Stimulated activated naive CD4-positive, alpha-beta T cell treated with Interleukin-2 at 50 U/mL for 16 hours (primary cell): ENCODE measurements at places on chromosomes 2 and 18.

GRCh38 chr2:134690629-134691215 is 28.1 kb downstream of the TMEM163 start:
- DNase-seq: no peak

GRCh38 chr2:114800371-114800770 is 357.9 kb downstream of the DPP10 start:
- no peak for DNase-seq

DNA sequence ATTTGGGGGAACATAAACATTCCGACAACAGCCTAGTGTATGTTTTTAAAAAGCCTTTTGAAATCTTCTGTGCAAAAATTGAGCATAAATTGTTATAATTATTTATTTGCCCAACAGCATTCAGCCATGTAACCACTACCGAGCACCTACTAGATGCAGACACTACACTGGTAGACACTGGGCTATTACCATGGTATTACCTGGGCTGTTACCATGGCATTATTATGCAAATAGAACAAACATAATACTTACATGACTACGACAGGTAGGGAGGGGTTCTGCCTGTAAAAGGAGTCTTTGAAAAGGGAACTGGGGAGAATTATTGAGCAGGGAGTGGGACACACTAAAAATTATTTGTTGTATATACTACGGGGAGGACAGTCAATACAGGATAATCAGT is 116.4 kb downstream of the MREG start:
- no peak for DNase-seq

GRCh38 chr2:162424816-162425215 is 80.9 kb downstream of the GCA start:
- no peak for DNase-seq

GRCh38 chr18:22185771-22186386 is 16.5 kb downstream of the GATA6 start:
- no peak for DNase-seq

GRCh38 chr2:48510329-48510728 is 19.6 kb upstream of the STON1 start:
- DNase-seq: no peak

DNA sequence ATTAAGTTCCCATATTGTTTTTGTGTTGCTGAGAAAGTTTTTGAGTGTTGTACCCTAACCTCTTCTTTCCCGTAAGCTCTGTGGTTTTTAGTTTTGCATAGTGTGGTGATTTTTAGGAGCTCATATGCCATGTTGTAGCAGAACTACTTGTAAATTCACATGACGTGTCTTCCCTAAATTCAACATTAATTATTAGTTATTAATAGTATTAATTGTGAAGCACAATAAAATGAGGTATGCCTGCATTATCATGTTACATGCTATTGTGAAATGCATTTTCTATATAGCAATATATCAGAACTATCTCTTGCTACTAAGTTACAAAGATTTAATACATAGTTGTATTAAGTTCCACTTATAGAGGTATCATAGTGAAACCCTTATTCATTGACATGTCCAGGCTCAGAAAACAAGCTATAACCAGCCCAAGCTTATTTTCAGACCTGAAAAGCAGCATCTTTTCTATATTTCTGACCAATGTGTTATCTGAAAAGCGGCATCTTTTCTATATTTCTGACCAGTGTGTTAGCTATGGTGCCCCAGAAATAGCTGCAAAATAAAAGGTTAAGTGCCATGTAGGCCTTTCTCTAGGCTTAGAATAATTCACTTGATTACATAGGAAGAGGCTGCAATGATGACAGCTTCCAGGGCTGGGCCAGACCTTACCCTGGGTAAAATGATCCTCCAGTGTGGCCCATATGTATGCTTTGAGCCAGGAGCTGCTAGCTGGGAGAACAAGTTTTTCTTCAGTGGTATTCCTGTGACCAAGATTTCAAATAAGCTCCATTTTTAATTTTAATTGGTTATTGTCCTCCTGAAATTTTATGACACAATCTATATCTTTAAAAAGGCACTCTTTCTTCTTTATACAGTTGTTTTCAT is 21.6 kb downstream of the EPAS1 start:
- DNase-seq: no peak

DNA sequence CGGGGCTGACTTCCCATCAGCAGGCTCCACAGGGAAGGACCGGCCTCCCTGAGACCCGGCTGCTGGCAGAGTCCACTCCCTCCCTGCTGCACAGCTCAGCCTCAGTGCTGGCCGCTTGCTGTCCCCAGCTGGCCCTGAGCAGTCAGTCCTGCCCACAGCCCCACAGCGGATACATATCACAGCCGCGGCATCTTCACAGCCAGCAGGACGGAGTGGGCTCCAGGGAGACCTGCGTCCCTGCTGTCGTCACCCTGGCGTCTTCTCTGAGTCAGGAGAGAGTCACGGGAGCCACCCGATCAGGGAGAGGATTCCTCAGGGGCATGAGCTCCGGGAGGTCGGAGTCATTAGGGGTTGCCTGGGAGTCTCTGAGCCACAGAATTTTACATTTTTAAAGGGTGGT is 13.1 kb upstream of the SNTG2 start:
- no peak for DNase-seq

GRCh38 chr2:63192169-63192888 is 141.7 kb downstream of the OTX1 start:
- DNase-seq: no peak

DNA sequence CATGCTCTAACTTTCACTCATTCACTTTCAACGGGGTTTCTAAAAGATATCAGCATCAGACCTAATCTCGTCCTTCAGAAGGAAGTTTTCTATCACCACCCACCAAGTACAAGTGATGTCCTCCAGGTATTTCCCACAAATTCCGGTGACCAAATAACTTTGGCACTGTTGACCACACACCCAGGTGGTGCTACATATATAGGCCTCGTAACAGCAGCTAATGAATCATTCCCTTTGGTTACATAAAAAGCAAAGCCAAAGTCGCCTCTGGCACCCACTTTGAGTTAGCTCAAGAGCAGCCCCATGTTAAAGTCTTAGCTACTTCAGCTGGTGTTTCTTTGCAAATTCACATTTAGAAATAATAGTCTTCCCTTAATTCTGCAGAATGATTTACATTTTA is 138.2 kb upstream of the OSR1 start:
- no peak for DNase-seq

DNA sequence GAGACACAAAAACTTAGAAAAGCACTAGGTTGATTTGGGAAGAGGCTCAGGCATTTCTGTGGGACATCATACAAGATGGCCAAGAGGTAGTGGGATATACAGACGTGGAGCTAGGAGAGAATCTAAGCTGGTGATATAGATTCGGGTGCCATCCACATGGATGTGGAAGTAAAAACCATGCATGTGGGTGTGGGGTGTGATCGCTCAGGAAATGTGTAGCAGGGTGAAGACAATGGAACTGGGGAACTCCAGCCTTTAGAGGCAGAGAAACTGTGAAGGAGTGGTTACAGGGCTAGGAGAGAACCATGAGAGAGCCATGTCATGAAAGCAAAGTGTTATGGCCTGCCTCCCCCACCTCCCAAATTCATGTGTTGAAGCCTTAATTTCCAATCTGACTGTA is 43.0 kb upstream of the CTLA4 start:
- DNase-seq: no peak

- DNase-seq: no peak
Measured at GRCh38 chr18:76522122-76522503, 27.1 kb upstream of the ZNF516 start.

DNA sequence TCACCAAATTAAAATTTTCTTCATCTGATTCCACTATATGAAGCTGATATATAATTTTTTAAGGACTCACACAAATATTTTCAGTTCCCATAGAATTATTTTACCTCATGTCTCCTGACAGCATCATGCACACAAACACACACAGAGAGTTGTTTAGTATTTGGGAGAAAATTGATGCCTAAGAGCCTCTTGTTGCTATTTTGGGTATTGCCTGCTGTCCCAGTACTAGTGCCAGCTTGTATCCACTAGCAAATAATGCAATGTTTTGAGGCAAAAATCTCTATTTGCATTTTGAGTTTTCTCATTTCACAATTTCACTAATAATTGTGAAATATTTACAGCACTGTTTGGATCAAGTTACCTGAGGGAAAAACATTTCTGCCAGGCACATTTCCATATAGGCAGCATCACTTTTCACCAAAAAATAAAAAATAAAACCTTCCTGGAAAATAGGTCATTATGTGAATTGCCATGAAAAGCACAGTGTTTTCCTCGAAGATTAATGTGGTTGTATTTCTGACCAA is 328.2 kb downstream of the KCNJ3 start:
- DNase-seq: no peak

DNA sequence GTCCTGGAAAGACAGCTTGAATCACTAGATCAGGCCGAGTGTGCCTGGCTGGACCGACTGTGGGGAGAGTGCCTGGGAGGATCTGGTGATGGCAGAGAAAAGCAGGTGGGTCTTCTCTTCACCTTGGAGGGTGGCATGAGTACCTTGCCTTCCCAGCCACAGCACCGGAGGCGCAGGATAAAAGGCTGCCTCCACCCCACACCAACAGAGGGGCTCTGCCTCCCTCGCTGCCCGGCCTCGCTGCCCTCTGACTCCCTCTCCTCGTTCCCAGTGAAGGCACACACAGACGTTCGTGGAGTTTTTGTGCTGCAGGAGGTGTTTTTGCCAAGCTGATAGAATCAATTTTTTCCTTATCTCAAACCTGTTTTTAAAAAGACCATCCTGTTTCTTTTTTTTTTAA is 71.4 kb upstream of the HAAO start:
- no peak for DNase-seq

DNA sequence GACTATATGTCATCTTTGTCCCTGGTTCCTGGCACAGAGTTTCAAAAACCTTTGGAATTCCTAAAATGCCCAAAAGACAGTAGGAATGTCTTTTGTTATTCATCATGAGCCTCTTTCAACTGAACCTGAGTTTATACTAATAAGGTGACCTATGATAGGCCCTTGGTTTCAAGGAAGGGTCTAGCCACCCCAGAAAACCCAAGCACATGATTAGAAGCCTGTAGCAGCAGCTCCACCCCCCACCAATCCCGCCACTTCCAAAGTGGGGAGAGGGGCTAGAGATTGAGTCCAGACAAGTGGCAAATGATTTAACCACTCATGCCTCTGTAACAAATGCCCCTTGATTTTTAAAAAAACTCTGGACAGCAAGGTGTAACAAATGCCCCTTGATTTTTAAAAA is 56.8 kb downstream of the ADD2 start:
- no peak for DNase-seq

- DNase-seq: no peak
Measured at GRCh38 chr2:72147303-72147971, at the start of gene CYP26B1. Gene CYP26B1 (minus strand): TSS chr2:72147862. CDS start chr2:72147834, 28 bp downstream.

DNA sequence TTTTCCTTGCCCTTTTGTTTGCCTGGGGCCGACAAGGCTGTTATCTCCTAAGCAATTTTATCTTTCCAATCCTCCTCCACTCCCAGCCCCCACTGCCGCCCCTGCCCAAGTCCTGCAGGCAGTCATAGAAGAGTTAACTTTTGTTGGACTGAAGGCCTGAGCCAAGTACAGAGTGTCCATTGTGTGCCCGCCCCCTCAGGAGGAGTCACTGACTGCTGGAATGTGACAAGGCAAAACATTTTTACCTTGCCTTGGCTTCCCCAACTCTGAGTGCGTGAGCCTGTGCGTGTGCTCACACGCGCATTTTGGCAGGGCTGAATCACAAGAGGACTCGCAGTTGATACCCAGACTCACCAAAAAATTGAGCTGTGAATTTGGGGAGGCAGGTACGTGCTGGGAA is 16.2 kb downstream of the SETBP1 start:
- no peak for DNase-seq

DNA sequence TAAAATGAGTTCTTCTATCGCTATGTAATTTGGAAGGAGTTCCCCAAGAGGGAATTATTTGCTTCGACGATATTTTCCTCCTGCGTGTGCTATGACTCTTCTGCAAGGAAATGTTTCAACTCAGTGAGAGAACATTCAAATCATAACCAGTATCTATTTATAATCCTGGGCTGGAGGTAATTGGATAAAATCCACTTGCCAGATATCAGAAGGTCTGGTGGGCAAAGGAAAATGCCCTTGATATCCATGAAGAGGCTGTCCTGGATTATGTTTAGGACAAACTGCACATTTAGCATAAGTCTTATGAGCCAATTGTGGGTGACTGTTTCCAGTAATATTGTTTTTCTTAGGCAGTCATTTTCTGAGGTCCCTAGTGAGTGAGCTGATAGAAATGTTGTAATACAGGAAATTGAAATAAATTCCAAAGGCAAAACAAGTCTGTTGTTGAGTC is 17.7 kb downstream of the RPIA start:
- no peak for DNase-seq

GRCh38 chr2:70977605-70978205 is 725 bp upstream of the ANKRD53 start:
- no peak for DNase-seq

GRCh38 chr2:166451468-166451867 is 42.6 kb downstream of the SCN7A start:
- no peak for DNase-seq

DNA sequence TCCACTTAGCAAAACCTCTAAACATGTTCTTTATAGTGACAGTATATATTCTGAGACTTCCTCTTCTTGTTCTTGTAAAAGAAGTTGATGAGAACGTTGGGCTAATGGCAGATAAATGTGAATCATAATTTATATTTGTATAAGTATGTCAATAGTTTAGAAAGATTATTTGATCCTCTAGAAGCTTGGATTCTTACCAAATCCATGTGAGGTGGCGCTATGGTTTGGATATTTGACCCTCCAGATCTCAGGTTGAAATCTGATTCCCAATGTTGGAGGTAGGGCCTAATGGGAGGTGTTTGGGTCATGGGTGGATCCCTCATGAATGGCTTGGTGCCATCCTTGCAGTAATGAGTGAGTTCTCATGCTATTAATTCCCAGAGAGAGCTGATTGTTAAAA is 29.8 kb upstream of the SCN1A start:
- DNase-seq: no peak

GRCh38 chr2:42054714-42055430 is 7.1 kb downstream of the PKDCC start:
- DNase-seq: no peak

DNA sequence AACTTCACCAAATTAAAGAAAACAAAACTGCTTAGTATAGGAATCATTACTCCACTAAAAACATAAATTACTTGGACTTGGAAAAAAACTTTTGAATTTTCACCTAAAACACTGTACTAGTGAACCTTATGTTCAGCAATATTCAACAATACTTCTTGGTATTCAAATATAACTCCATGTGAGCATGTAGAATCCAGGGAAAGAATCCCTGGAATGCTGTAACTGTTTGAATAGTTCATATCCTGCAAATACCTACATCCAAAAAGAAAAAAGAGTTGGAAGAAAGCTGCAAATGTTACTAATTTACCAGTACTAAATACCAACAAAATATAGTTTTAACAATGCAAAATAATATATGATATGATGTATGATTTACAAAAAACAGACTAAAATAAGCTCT is 65.4 kb downstream of the IKZF2 start:
- DNase-seq: no peak
